ENCODE measurements at places on chromosomes 7 and 10. TPM values are rescaled to one million over a fixed set of nuclear protein-coding genes. Genes with fewer than 3 reads are reported as not detected.

GRCh38 chr7:132932296-132933071 lies 149.4 kb downstream of the CHCHD3 start:
- H3K27me3 ChIP-seq: no peaks in the 10 kb centered on the region
- H3K36me3 ChIP-seq: peaks cover 10% of the 10 kb centered on the region
- peaks cover 17% of the 10 kb centered on the region for H3K4me1 ChIP-seq
- H3K4me3 ChIP-seq: peak overlapping the region; percentile 6

GRCh38 chr7:140310337-140311002 lies 87.9 kb downstream of the SLC37A3 start:
- peaks cover 18% of the 10 kb centered on the region for H3K27me3 ChIP-seq
- H3K36me3 ChIP-seq: peaks cover 12% of the 10 kb centered on the region
- DNase-seq: no peak

DNA sequence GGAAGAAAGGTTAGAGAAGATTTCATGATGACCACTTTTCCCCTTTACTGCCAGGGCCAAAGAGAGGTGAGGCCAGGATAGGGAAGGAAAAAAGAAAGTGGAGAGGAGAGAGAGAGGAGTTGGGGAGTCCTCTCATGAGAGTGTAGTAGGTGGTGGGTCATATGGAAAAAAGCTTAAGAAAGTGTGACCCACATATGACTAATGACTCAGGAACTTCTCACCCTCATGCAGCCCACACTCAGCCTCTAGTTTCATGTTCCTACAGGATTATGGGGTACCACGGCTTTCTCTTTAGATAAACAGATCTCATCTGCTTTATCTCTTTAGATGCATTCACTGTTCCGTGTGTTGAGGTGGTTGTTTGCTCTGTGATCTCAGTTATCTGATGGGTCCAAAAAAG lies 462.5 kb upstream of the IGFBP3 start:
- H3K27me3 ChIP-seq: no peaks in the 10 kb centered on the region
- peak; percentile 33 for DNase-seq
- H3K4me1 ChIP-seq: peaks cover 55% of the 10 kb centered on the region
- H3K36me3 ChIP-seq: peaks cover 11% of the 10 kb centered on the region
- H3K27ac ChIP-seq: peak overlapping the region; percentile 84

DNA sequence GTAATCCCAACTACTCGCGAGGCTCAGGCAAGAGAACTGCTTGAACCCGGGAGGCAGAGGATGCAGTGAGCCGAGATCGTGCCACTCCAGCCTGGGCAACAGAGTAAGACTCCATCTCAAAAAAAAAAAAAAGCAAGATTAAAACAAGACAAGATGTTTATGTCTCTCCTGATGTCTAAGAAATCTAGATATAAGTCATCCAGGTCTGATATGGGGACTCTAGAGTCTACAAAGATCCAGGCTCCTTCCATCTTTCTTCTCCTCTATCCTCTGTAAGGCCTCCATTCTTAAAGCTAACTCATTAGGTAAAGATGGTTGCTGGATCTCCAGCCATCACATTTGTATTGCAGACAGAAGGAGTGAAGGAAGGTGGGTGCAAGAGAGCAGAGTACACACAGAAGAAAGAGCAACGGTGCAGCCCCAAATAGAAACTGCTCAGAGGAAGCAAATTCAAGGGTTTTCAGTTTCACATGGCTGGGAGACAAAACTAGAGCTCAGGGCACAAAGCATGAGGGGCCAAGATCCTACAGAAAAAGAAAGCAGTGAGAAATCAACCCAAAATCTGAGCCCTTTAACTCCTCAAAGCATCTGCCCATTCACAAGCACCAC lies 57.6 kb downstream of the USP6NL start:
- peaks cover 42% of the 10 kb centered on the region for H3K4me1 ChIP-seq
- H3K4me3 ChIP-seq: no peak overlapping the region
- DNase-seq: no peak
- no peak overlapping the region for H3K27ac ChIP-seq
- no peaks in the 10 kb centered on the region for H3K27me3 ChIP-seq

GRCh38 chr10:133457100-133457841 lies 3.5 kb downstream of the SCART1 start:
- no peak overlapping the region for H3K4me3 ChIP-seq
- no peaks in the 10 kb centered on the region for H3K4me1 ChIP-seq
- H3K27me3 ChIP-seq: peaks cover 2% of the 10 kb centered on the region
- H3K36me3 ChIP-seq: peaks cover 16% of the 10 kb centered on the region

GRCh38 chr7:136601772-136602171 lies 266.7 kb upstream of the CHRM2 start:
- H3K36me3 ChIP-seq: no peaks in the 10 kb centered on the region
- H3K27me3 ChIP-seq: no peaks in the 10 kb centered on the region
- H3K27ac ChIP-seq: no peak overlapping the region
- H3K4me3 ChIP-seq: no peak overlapping the region

DNA sequence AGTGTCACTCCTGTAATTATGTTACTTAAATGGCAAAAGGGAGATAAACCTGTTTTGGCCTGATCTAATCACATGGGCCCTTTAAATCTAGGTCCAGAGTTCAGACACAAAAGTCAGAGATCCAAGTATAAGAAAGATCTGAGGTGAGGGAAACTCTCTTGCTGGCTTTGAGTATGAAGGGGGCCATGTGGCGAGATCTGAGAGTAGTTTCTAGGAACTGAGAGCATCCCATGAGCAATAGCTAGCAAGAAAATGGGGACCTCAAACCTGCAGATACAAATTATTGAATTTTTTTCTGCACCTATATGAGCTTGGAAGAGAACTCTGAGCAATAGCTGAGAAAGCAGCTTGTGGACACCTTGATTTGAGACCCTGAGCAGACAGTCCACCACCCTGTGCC lies 27.6 kb downstream of the ANKRD7 start:
- H3K36me3 ChIP-seq: no peaks in the 10 kb centered on the region
- no peak for DNase-seq
- no peaks in the 10 kb centered on the region for H3K27me3 ChIP-seq
- no peak overlapping the region for H3K27ac ChIP-seq

- no peak for DNase-seq
- no peak overlapping the region for H3K27ac ChIP-seq
- peaks cover 14% of the 10 kb centered on the region for H3K36me3 ChIP-seq
- H3K4me1 ChIP-seq: peaks cover 47% of the 10 kb centered on the region
- H3K27me3 ChIP-seq: peaks cover 2% of the 10 kb centered on the region
- H3K4me3 ChIP-seq: no peak overlapping the region
These were observed 14.7 kb upstream of the TNS3 start for GRCh38 chr7:47596502-47597202.

GRCh38 chr7:50472427-50472826 lies 22.3 kb upstream of the FIGNL1 start:
- H3K27me3 ChIP-seq: peaks cover 20% of the 10 kb centered on the region
- H3K27ac ChIP-seq: no peak overlapping the region
- peaks cover 8% of the 10 kb centered on the region for H3K4me1 ChIP-seq
- no peak overlapping the region for H3K4me3 ChIP-seq

- no peaks in the 10 kb centered on the region for H3K27me3 ChIP-seq
- H3K4me1 ChIP-seq: no peaks in the 10 kb centered on the region
- no peak for DNase-seq
These were observed 1.9 kb upstream of the NEBL start for GRCh38 chr10:20898866-20899535.

DNA sequence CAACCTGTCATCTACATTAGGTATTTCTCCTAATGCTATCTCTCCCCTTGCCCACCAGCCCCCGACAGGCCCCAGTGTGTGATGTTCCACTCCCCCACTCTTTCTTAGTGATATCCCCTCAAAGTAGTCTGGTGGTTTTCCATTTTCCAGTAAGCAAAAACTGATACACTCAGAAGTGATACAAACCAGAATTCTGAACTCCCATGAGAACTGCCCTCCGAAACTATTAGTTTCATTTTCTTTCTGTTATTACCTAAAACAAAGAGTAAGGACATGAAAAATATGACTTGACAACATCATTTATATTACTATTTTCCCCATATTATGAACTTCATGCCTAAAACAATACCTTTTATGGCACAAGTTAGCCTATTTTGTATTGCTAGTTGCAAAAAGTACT lies 175.0 kb downstream of the OTUD1 start:
- no peak overlapping the region for H3K4me3 ChIP-seq
- no peaks in the 10 kb centered on the region for H3K27me3 ChIP-seq
- DNase-seq: no peak
- no peak overlapping the region for H3K27ac ChIP-seq

GRCh38 chr10:72009425-72010081 lies 45.4 kb downstream of the CHST3 start:
- peak overlapping the region; percentile 67 for H3K4me3 ChIP-seq
- peak; percentile 94 for DNase-seq
- peak overlapping the region; percentile 98 for H3K27ac ChIP-seq
- H3K27me3 ChIP-seq: peaks cover 4% of the 10 kb centered on the region

Gene FANK1
- total RNA-seq: 0.83 TPM

Gene HYAL4
- not detected for total RNA-seq

Gene C10orf105
- not detected for total RNA-seq

Gene AP1S1
- 169 TPM for total RNA-seq

Gene SFXN3
- total RNA-seq: 44.1 TPM
